Stimulated activated CD4-positive, alpha-beta T cell treated with anti-CD3 and anti-CD28 coated beads, Interleukin-15, amount 100 ng/mL, for 1 hour (primary cell): ENCODE measurements at places on chromosomes 5 and 9.

- no peak for DNase-seq
These were observed 13.6 kb upstream of the MAPK9 start for GRCh38 chr5:180305481-180305880.

DNA sequence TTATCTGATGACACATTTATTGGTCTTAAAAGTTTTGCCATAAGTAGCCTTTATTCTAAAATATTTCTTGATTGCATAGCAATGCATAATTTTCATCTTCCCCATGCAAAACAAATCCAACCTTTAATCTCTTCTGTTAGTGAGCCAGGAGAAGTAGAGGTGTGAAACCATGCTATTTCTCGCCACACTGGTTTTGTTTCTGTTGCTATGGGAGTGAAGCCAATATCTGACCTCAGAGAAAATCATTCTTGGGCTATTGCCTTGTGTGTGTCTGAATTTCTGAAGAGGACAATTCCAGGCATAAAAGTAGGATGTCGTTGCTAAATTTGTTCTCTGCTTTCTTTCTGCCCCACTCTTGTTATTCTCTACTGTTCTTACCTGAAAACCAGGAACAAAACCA lies 183.6 kb downstream of the PTTG1 start:
- no peak for DNase-seq

DNA sequence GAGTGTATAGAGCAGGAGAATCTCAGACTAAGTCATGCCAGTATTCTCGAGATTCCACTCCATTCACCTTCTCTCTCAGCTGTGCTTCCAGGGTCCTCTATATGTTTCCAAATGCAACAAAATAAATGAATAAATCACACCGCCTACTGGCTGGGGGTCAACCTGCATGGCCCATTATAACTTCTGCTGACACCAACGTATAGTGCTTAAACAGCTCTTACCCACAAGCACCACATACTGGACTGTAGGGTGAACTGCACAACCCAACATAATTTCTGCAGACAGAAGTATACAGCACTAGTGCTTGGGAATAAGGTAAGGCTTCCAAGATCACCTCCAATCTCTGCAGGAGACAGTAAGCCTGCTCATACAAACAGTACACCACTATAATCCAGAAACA lies 33.1 kb upstream of the HTR4 start:
- DNase-seq: no peak

DNA sequence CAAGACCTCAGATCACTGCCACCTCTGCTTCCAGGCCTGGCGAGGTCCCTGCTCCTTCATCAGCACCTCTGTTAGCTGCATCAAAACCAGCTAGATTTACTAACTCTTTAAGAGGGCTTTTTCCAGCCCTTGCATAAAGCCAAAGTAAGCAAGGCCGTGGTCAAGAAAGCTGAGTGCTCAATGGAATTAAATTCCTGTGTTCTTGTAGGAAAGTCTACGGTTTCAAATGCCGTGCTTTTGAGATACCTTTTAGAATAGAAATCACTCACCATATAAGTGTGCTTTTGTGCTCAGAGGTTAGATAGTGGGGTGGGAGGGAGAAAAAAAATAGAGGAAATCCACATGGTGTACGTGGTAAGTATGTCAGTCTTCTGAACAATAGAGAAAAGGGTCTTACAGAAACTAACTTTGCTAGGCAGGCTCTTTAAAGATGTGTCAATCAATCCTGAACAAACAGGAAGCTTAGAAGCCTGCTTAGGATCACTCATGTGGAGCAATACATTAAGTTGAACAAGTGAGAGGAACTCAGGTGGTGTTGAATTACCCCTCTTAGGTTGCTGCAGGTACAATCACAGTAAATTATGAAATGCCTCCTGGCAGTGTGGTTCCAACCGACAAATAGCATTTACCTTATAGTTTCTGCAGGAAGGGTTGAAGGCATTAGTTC lies 79.7 kb downstream of the SEMA6A start:
- DNase-seq: no peak

- no peak for DNase-seq
These were observed 443 bp downstream of the GABRB2 start for GRCh38 chr5:161546095-161546469.

- DNase-seq: no peak
These were observed 15.6 kb downstream of the STX17 start for GRCh38 chr9:99921875-99922710.

- DNase-seq: no peak
These were observed 2.7 kb downstream of the OR13J1 start for GRCh38 chr9:35867538-35867937.

DNA sequence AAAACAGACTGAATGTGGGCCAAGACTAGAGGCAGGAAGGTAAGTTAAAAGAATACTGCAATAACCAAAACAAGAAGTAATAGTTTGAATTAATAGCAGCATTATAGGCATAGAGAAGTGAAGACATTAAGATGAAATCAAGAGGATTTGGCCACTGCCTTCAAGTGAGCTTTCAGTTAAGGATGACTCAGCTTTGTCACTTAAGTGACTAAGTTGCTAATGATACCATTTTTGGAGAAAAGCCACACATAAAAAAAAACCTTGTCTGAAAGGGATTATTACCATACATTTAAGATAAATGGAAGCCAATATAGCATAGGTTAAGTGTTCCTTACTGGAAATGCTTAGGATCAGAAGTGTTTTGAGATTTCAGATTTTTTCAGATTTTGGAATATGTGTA lies 57.0 kb downstream of the ECPAS start:
- DNase-seq: no peak

DNA sequence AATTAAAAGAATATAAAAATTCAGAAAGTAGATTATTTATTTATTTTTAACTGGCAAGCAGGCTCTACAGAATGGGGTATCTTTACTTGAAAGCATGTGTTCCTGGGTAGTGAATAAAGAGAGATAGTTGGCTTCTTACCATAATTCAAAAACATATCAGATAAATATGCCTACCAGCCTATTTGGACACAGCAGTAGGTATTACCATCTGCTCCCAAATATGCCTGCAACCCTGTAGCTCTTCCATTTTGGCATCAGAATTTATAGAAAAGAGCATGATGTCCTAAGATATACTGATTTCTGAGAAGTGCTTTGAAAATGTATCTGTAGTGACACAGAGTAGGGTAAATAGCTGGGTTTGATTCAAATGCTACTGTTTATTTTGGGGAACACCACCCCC lies 1300.5 kb upstream of the DMAC1 start:
- no peak for DNase-seq

- no peak for DNase-seq
These were observed 466 bp downstream of the SMC2 start for GRCh38 chr9:104094534-104095015.

DNA sequence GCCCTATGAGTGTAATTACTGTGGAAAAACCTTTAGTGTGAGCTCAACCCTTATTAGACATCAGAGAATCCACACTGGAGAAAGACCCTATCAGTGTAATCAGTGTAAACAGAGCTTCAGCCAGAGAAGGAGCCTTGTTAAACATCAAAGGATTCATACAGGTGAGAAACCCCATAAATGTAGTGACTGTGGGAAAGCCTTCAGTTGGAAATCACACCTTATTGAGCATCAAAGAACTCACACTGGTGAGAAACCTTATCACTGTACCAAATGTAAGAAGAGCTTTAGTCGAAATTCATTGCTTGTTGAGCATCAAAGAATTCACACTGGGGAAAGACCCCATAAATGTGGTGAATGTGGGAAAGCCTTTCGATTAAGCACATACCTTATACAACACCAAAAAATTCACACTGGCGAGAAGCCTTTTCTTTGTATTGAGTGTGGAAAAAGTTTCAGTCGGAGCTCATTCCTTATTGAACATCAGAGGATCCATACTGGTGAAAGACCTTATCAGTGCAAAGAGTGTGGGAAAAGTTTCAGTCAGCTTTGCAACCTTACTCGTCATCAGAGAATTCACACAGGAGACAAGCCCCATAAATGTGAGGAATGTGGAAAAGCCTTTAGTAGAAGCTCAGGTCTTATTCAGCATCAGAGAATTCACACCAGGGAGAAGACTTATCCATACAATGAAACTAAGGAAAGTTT lies 9.9 kb downstream of the ZNF189 start:
- DNase-seq: no peak

DNA sequence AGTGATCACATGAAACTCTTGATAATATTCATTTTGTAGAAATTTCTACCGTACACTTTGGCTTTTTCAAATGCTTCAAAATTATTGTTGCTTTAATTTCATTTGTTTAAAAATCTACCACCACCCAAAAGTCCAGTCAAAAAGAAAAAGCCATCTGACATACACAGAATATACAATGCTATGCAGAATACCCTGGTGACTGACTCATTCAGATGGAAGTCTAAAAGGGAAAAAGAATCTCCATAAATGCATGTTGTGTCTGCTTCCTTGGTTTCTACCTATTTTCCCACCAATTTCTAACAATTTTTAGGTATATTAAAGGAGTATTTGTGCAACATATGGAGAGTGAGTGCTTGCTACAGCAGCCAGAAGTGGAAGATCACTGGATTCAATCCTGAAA lies 9.3 kb upstream of the RAPGEF6 start:
- no peak for DNase-seq

GRCh38 chr9:69346596-69347390 lies 21.8 kb downstream of the ENTREP1 start:
- DNase-seq: no peak

DNA sequence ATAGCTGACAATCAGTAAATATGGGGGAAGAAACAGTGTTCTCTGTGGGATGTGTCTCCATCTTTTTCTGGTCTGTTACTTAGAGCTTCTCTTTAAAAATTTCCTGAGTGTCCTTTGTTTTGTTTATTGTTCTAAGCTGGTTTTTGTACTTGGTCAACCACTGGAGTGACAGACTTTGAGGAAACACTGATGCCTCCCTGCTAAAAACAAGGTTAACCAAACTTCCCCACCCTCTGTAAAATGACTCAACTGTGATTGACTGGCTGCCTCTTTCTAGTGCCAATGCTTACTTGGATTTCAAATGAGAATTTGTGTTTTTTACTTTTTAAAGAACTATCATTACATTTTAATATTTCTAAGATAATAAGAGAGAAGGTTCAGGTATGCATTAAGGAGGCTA lies 65.1 kb upstream of the SPINK5 start:
- DNase-seq: no peak

DNA sequence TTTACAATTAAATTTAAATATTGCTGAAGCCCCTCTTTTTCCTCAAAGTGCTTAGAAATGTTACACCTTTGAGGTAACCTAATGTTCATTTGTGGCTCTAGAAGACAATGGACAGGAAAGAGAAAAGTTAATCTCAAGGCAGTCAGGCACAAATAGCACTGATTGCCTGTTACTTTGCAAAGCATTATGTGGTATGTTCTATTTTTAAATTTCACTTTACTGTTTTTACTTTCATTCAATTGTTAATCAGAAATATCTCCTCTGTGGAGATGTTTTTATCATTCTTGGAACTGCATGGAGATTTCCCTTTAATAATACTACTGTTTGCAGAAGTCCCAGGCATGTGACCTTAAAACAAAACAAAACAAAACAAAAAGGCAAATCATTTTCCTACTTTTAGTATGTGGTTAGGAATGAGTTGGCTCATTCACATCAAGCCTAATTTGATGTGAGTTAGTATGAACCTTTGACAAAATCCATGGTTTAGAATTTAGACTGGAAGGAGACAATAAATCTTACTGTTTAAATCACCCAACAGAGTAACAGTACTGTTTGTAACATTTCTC lies 67.5 kb downstream of the CWC27 start:
- no peak for DNase-seq

DNA sequence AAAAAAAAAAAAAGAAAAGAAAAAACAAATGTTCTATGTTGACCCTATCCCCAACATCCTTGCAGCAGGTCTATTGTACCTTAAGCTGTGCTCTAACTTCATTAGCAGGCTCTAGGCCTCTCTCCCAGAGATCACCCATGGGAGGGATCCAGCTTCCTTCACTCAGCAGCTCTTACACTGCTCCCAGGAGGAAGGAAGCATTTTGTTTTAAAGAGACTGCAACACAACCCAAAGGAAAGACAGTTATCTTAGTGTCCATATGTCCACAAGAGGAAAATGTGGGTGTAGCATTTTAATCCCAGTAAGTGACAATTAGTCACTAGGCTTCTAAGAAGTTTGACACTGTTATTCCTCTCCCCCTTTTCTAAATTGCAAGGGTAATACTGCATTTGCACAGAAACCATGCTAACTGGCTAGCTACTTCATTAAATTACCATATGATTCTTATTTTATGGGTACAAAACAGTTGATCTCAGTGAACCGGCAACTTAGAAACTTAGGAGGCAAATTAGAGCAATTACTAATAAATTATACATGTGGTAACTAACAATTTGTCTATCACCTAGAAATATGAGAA lies 58.8 kb downstream of the MARCHF3 start:
- no peak for DNase-seq

GRCh38 chr5:126452477-126452876 lies 29.3 kb downstream of the GRAMD2B start:
- no peak for DNase-seq

DNA sequence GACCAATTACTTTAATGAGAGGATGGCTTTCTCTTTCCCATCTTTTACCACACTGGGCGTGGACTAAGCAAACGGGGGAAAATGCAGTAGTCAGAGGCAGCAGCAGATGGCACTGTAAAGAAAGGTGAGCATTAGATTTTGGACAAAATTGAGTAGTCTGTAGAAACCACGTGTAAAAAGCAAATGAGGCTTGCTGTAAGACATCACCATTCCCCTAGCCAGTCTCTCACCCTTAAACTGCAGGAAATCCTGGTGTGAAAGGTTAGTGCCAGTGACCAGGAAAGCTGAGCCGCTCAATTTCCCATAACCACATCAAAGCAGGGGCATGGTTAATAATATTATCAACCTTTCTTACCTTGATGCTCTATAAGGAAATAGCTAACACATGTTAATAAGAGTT lies 31.8 kb downstream of the SPATA31C2 start:
- no peak for DNase-seq

- no peak for DNase-seq
These were observed 120.5 kb downstream of the MPDZ start for GRCh38 chr9:13158986-13159385.

DNA sequence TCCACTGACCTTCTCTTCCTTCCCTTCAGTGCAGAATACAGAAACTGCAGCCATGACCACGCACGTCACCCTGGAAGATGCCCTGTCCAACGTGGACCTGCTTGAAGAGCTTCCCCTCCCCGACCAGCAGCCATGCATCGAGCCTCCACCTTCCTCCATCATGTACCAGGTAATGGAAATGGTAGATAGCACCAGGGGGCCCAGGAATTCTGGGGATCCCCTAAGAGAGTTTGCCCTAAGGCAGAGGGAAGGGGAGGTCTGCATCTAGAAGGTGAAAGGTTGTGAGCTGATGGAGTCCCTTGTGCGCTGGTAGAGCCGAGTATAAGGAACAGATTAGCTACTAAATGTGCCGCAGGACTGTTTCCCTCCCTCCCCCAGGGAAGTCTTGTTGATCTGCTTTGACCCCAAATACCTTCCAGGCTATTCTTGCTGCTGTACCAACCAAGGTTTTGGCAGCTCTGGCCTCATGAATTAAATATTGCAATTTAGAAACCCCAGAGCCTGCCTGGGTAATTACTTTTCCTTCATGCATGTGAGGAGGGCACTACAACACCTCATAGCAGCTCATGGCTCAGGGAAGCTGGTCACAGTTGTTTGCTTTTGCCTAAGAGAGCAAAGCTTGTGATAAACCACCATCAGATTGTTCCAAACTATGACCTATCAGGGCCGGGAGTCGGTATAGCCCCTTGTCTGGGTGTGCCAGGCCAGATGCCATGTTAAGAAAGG lies 19.6 kb downstream of the CYFIP2 start:
- DNase-seq: no peak

- DNase-seq: no peak
These were observed 194.6 kb downstream of the DENND1A start for GRCh38 chr9:123735376-123735775.
